Pons (tissue), 1 donor: ENCODE measurements at places on chromosomes 5 and 9.

DNA sequence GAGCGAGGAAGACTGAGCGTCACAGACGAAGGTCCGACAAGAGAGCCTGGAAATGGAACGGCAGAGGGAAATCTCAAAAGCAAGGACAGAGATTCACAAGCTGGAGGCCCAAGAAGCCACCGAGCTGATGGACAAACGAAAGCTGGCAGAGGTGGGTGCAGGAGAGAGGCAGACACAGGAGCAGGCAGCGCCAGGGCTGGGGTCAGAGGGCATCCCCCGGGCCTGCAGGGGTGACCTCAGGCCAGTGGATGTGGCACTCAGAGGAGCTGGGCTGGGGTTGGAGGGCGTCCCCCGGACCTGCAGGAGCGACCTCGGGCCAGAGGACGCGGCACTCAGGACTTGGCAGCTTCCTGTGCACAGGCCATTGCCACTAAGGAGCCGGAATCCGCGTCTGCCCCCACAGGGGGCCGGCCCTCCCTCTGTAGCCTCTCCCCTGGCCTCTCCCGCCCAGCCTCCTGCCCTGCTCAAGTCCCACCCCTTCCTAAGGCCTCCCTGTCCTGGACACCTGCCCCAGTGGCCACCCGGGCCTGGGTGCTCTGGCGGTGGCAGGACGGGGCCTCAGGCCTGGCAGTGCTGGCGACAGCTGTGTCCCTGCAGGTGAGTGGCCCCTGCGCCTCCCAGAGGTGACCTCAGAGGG, 40.4 kb downstream of the EXD3 start:
- DNase-seq: no peak

- no peak for DNase-seq
These were observed 341.2 kb upstream of the WWC1 start for GRCh38 chr5:167950126-167950721.

GRCh38 chr5:159833846-159834245, 82.4 kb upstream of the ADRA1B start:
- DNase-seq: no peak

DNA sequence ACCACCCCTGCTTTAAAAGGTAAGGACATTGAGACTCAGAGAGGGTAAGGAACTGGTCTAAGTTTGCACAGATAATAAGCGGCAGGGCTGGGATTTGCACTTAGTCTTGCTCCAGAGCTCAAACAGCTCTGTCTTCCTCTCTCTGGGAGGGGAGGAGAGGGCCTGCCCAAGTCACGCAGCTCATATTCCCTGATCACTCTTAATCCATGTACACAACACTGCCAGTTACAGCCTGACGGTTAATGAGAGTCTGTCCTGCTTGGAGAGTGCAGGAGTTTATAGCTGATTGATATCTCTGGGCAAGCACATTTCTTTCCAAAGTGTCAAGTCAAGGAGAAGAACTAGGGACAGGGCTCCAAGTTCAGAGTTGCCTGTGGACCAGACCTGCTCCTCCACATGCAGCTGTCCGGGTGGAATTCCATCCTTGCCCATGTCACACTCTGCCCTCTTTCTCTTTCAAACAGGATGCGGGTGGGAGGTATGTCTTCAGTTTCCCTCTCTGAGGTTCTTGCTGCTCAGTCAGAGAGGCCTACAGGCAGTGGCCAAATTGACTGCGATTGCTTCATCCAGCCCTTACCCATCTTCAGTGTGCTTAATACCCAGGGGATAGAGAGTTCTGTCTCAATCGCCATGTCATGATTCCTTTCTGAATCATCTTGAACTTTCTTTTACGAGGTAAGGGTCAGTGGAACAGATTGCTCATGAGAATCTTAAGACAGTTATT, 54.5 kb downstream of the GALNT12 start:
- DNase-seq: no peak

- no peak for DNase-seq
These were observed 197.3 kb downstream of the BNC2 start for GRCh38 chr9:16673171-16673570.

DNA sequence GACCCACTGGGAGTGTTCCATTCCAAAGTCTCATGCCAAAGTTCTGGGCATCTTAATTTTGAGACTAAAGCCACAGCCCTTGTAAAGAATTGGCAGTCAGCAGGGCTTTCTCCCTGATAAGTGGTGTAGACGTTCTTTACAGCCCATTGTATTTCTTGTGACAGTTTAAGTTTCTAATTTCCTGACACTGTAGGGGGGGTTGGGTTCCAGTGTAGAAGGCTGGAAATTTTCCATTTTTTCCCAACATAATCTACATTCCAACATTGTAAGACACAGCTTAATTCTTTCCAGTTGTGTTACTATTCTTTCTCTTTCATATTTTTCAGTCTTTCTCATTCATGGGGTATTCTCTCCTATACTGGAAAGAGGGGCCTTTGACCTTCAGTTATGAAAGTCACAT, 121.1 kb downstream of the FBXL7 start:
- DNase-seq: no peak

- no peak for DNase-seq
These were observed 191.3 kb upstream of the SH3GL2 start for GRCh38 chr9:17387565-17387964.
